ENCODE measurements at places on chromosomes 2 and 18.

DNA sequence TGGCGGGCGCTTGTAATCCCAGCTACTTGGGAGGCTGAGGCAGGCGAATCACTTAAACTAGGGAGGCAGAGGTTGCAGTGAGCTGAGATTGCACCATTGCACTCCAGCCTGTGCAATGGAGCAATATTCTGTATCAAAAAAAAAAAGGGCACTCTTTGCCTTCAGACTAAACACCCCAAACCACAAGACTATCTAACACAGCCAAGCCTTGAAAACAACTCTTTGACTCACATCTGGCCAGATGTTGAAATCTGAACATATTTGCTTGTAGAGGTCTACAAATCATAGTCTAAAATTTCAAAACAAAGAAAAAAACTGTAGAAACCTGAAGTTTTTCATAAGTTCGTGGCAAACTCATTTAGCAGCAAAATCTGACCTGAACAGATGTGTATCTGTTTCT, 94.9 kb downstream of the FAM161A start:
- DNase-seq, result peak; percentile 67

- peak; percentile 3 for DNase-seq
These were observed 128.0 kb downstream of the GPD2 start for GRCh38 chr2:156563994-156564753.

DNA sequence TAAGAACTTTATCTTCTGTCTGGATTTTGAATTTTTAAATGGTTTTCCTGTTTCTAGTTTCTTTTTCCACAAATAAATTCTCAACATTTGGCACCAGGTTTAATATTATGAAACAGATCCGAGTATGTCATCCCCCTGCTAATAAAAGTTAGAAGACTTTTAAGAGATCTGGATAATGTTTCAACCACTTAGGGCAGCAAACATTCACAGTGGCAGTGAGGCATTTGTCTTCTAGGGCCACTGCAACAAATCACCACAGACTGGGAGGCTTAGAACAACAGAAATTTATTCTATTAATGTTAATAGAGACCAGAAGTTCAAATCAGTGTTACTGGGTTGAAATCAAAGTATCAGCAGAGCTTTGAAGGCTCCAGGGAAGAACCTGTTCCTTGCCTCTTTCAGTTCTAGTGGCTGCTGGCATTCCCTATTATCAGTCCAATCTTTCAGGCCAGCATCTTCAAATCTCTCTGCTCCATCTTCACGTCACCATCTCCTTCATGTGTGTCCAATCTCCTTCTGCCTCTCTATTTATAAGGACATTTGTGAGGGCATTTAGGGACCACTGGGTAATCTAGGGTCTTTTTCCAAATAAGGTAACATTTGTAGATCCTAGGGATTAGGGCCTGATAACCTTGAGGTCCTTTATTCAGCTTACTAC, 23.4 kb downstream of the ACSL3 start:
- DNase-seq, result no peak

- DNase-seq, result no peak
These were observed 103.5 kb upstream of the ASB18 start for GRCh38 chr2:236367506-236368289.

DNA sequence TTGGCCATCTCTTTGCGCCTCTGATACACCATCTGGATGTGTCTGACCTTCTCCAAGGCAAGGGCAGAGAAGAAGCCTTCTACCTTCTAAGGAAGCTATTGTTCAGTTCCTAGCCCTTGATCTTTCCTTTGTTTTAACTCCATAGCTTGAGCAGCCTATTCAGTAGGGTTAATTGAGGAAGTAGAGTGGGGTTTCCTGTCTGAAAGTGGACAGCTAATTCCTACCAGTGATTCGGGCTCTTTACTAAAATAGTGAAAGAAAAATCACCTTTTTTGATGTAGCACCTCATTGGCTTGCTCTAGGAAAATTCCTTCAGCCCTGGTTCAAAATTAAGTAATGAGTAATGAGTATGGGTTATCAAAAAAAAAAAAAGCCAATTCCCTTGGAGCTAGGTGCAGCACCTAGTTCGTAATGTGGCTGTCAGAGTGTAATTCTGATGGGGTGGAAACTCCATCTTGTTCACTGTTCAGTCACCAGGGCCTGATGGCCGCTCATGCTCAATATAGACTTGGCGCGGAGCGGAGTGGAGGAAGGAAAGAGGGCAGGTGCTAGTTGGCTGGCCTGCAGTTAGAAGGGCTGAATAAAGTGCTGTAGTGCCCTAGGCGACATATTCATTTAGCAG, 2.9 kb upstream of the MGAT5 start:
- no peak for DNase-seq

DNA sequence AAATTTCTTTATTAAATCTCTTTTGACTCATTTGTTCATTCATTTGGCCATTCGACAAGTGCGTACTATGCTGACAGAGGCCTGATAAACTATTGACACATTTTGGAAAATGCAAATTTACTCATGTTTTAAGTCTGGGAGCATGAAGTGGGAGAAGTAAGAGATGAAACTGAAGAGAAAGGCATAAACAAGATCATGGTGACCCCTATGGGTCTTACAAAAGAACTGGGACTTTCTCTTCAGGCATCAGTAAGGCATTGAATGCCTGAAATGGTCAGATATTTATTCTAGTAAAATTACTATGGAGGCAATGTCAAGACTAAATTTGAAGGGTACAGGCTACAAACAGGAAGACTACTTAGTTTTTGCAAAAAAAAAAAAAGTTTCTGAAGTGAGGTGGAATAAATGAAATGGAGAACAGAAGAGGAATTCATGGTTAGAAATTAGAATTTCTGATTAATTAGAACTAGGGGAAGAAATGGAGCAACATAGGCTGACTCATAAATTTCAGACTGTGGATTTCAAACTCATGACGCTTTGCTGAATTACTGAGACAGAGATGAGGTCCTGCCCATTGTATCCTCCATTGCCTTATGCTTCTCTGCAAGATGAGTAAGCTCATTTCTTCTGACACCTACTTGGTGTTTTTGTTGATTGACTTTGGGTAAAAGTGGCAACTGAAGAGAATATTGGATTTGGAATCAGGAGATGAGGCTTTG, 32.7 kb downstream of the VSNL1 start:
- DNase-seq, result peak; percentile 33

- DNase-seq, result peak; percentile 48
These were observed 154.9 kb upstream of the KYNU start for GRCh38 chr2:142722569-142722968.

DNA sequence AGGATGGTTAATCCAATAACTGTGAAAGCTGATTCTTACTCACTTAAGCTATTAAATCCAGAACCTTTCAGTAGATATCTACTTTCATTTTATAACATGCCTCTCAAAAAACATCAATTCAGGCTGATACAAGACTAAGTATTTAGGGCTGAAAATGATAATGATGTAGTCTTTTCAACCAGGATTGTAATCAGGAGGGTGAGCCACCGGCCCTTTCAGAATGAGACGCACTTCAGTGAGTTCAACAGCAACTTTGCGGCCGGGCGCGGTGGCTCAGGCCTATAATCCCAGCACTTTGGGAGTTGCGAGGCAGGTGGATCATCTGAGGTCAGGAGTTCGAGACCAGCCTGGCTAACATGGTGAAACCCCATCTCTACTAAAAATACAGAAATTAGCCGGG, 30.4 kb downstream of the RBMS1 start:
- no peak for DNase-seq

- peak; percentile 82 for DNase-seq
These were observed 146.3 kb upstream of the CTAGE1 start for GRCh38 chr18:22564036-22564435.

DNA sequence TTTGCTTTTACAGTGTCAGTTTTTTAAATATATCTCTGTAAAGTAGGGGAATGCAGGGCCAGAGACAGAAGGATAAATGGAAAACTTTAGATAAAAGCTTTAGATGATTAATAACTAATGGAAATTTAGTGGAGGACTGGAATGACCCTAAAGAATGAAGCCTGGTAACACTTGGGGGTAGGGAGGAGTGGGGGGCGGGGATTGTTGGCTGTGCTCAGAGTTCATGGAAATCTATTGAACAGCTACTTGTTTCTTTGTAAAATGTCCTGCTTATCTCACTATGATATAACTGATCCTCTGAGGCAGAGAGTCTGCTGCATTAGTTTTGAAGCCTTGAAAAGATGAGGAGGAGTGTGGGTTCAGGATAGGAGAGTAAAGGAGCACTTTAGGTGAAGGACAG, 90.5 kb downstream of the TMEM185B start:
- DNase-seq, result no peak

GRCh38 chr2:149617476-149617875, 29.9 kb upstream of the MMADHC start:
- DNase-seq, result peak; percentile 40

GRCh38 chr2:44358503-44358902, 2.8 kb downstream of the PREPL start:
- peak; percentile 72 for DNase-seq

DNA sequence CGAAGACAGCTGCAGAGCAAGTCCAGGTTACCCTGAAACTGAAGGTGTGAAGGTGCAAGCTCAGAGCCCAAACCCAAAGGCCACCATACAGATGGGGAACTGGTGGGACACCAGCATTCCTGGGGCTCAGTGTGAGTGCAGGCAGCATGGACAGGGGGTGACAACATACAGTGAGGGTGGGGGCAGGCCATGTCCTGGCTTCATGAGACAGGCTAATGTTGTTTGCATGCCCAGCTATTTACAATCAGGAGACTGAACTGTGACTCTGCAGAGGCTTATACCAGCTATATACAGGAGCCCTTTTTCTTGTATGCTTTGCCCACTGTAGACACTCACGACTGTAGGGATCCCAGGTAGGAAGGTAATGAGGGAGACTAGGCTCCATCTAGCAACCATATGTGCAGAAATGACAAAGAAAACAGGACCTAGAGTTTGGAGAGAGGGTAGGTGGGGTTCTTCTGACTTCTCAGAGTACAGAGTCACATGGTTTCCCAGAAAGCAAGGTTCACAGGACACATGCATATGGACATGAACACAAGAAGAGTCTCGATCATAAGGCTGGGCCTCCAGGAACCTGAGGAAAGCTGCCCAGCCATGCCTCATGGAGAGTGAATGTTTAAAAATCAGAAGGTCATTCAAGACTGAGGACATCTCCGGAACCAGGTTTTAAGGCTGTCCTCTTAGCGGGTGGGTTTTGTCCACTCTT, 26.4 kb downstream of the SIX3 start:
- no peak for DNase-seq

- no peak for DNase-seq
These were observed 32.3 kb downstream of the MROH2A start for GRCh38 chr2:233810385-233810784.

- no peak for DNase-seq
These were observed 122.6 kb upstream of the SPRED2 start for GRCh38 chr2:65554765-65555591.

- no peak for DNase-seq
These were observed 679 bp downstream of the CLK1 start for GRCh38 chr2:200863782-200864175.

DNA sequence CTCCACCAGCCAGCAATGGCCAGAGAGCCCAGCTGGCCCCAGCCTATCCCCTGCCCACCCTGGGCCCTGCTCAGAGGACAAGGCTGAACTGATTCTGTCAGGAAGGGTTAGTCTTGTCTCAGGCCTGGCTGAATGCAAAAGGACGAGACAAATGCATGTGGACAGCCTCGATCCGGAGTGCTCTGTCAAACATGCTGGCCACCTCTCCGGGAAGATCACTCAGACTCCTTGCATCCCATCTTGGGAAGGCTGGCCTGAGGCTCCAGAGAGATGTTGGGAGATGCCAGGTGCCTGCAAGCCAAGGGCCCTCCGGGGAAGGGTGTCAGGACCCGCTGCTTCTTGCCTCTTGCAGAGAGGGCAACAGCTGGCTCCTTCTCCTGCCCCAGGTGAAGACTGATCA, 20.2 kb upstream of the C1QL2 start:
- DNase-seq, result no peak

DNA sequence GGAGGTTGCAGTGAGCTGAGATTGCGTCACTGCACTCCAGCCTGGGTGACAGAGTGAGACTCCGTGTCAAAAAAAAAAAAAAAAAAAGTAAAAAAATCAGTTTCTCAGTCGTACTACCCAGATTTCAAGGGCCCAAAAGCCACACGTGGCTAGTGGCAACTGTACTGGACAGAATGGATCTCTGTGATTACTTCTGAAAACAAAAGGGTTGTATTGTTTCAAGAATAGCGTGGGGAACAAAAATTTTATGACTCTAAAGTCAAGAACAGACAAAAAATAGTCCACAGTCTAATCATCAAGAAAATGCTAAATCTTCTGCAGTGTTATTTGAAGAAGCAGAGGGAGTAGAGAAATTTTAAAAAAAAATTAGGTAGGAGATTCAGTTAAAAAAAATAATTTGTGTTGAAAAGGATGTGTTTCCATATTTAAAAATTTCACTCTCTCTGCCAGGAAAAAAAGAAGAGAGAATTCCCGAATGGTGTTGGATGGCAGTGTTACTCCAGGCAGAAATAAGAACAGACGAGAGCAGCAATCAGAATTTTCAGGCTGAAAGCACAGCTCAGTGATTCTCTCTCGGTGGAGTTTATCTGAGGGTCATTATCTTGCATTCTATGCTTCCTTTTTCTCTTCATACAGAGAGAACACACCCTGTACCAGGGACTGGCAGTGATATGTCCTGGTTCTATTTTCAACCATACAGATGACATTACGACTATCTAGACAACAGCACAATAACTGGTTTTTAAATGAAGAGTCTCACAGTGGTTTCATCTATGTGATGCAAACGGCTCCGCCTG, 61.8 kb downstream of the CABYR start:
- no peak for DNase-seq

DNA sequence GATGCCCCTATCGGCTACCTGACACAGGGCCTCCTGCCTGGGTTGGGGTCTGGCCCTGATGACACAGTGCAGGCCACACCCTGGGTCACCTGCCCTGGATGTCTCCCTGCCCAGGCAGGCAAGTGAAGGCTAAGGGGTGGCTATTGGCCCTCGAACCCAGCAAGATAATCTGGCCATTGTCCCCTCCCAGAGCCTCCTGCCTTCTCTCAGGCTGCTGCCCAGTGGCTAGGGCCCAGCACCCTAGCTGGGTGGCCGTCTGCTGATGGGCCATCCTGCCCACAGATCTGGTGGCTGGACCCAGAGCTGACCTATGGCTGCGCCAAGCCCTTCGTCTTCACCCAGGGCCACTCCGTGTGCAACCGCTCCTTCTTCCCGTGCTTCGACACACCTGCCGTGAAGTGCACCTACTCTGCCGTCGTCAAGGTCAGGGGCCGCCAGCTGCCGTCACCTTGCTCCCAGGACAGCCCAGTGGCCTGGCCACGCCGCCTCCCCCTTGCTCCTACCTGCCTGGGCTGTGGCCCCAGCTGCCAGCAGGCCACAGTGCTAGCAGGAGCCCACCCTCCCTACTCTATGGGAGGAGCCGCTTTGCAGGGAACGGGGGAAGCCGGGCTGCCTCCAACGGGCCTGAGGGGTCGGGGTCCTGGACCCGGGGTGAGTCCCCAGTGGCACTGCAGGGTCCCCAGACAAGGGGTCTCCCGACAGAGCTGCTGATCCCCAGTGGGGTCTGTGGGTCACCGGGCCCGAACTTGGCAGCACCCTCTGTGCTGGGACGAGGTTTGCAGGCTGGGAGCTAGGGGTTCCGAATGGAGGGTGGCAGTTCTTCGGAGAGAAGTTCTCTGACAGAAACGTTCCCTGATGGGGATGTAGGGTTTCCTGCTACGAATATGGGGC, 4.1 kb downstream of the RNPEPL1 start:
- no peak for DNase-seq

Data from astrocyte of the spinal cord (primary cell).